ENCODE measurements at places on chromosomes 6 and 20.

DNA sequence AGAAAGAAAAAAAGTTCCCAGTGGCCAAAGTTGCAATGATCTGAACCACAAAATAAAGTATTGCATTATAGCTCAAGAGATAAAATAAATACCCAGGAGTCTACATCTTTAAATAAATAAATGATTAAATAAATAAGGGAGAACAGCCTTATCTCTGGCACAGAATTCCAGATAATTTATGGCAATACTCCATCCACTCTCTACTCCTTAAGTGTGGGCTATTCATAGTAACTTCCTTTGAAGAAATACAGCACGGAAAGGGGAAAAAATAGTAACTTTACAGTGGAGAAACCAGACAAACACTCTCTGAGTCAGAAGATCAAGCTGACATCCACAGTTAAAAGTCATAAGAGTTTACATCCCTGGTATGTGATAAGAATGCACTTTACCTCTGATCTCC is 11.6 kb downstream of the AURKA start:
- DNase-seq, result no peak

- no peak for DNase-seq
Observed at GRCh38 chr6:12507636-12508035, 208.9 kb upstream of the PHACTR1 start.

DNA sequence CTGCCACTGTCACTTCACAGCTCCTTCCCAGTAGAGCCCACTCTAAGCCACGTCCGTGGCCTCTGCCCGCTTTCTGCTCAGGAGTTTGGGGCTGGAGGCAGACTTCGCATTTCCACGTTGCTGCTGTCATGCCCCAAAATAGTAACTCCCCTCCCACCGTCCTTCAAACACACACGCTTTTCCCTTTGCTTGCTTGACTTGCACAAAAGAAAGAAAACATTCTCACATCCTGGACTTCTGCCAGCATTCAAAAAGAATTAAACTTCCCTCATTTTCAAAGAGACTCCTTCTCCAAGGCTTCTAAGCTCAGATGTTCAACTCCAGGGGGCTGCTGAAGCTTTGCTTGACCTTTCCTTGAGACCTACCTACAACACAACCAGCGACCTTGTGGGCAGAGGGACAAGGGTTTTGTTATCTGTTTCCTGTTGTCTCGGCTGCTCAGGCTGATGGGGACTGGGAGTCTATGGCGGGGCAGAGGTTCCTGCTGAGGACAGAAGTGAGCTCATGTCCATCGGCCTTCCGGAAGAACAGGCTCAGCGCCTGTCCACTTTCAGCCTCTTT is 263.8 kb upstream of the FOXQ1 start:
- no peak for DNase-seq

GRCh38 chr6:166486536-166486880 is 100.0 kb downstream of the RAMACL start:
- DNase-seq, result no peak

DNA sequence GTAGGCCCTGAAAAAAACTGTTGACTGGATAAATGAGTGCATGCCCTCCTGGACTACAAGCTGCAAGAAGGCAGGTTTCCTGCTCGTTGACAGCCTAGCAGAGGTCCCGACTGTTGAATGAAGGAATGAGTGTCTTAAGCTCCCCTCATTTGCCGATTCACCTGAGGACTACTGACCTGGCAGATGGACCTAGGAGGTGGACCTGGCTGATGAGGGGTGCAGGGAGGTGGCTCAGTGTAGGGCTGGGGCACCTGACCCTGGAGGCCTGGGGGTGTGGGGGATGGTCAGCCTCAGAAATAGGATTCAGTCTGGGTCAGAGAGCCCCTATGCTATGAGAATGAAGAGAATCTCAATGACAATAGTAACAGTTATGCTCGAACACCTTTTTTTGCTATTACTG is 11.6 kb upstream of the TFAP2C start:
- no peak for DNase-seq

DNA sequence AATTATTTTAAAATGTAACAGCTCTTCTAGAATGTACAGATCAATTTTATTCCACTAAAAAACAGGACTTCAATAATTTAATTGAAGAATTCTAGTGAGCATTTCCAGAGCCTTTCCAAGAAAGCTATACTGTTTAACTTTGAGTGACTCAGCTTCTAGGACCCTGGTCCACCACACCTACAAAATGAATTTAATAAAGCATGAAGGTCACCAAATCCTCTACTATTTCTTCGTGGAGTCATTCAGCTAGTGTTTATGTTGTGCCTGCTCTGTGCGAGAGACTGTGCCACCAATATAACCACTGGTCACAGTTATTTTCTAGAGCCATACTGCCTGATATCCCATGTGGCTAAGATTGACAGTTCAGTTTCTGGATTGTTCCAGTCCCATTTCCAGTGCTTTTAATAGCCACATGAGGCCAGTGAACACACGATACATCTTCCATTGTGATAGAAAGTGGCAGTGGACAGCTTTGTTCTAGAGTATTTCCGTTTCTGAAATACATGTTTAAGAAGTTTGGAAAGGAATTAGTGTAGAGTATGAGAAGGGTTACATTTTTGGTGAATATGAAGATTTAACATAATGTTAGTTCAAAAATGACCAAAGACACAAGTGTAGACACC is 160.7 kb downstream of the MTHFD1L start:
- no peak for DNase-seq

GRCh38 chr20:20593447-20594170 is 118.8 kb downstream of the RALGAPA2 start:
- no peak for DNase-seq

GRCh38 chr6:163260111-163260895 is 154.2 kb upstream of the QKI start:
- no peak for DNase-seq

DNA sequence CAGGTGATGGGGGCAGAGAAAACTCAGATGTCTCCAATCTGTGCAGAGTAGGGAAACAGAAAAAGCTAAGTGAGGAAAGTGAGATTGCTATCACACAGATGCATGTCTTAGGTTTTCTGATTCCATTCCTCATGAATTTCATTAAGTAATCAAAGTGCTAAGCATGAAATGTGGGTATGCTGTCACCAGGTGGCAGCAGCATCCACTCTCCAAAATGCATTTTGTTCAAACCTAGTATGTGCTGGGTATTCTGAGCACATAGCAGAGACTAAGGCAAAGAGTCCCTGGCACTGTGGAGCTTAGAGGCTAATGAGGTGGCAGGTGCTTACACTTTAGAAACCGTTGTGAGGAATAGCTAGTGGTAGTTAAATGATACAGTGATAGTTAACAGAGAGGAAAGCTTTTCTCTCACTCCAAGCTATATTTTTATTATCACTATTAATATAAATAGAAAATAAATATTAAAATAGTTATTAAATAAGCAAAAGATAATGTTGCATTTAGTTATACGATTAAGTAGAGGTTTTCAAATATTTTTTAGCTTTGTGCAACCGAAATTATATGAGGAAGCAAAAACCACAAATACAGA is 179.5 kb downstream of the CDH26 start:
- no peak for DNase-seq

GRCh38 chr6:133595111-133595761 is 293.7 kb upstream of the TCF21 start:
- DNase-seq, result no peak

DNA sequence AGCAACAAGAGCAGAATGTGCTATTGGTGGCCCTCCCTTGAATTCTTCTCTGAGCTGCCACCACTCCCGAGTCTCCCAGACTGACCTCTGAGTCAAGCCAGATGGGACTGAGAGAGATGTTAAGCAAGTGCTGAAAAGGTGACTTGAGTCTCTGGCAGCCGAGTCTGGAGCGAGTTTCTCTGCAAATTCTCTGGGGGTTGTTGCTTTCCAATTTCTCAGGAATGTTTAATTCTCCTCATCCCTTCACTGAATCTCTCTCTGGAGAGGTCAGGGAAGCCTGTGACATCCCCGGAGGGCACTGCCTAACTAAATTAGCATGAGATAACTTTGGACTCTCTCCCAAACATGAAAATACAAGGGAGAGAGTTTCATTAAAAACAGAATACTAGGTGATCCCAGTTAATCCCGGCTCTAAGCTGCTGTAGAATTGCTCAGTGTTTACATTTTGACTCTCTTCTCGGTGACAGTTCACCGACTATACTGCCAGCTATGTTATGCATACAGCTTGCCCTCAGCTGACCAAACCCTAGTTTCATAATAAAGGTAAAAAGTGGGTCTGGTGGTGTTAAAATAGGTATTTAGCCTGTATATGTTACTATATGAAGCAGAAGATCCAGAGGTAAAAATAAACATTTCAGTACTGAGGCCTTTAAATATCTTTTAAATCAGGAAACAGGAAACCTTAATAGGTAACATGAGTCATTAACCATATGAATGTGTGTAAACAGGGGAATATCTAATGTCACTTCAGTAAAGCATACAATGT is 157.9 kb downstream of the FOXC1 start:
- DNase-seq, result no peak

DNA sequence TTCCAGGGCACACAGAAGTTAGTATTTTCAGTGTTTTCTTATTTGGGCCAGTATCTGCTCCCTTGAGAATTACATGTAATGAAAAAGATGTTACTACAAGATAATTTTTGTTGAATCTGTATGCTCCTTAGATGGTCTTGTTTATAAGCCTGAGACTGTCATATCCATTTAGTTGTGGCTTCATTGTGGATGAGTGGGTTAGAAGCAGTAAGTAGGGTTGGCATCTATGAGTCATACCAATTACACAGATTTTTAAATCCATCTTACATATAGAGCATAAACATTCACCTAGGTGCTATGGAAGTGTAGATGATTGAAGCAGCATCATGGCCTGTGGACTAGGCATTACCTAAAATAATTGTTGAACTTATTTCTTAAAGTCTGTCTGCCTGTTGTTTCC is 13.5 kb upstream of the BAG2 start:
- DNase-seq, result no peak

- DNase-seq, result no peak
Observed at GRCh38 chr6:96836631-96837080, 621 bp downstream of the GPR63 start.

DNA sequence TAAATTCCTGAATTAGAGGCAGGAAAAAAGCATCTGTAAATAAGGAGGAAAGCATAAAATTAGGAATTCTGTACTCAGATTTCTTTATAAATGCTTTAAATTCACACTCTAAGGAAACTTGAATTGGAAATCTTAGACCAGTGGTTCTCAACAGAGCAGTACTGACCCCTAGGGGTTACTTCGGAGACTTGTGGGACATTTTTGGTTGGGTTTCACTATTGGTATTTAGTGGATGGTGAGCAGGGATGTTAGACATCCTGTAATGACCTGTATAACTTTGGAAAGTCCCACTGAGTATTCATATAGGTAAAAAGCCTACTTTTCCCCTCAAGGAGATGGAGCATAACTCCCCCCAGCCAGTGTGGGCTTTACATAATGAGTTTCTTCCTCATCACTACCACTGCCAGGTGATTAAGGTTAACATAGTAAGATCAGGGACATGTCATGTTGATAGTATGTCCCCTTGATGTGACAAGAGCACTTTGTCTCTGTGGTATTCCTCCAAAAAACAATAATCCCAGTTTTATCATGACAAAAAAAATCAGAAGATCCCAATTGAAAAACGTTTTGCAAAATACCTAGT is 31.0 kb downstream of the GLO1 start:
- peak; percentile 1 for DNase-seq

DNA sequence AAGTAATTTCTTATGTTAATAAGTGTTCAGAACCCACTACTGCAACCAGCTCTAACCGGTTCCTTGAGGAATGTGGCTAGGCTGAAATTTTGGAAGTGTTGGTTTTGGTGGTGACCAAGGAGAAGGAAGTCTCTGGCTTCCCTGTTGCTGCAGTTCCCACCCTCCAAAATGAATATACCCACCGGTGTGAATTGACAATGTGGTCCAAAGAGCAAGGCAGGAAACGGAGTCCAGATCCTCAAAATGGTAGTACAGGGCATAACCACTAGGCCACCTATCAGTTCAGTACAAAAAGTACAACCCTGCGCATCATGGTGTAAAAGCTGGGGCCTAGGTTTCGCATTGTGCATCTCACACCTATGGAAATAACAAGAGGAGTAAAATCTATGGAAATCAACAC is 2.8 kb downstream of the ADNP start:
- DNase-seq, result no peak
